ENCODE measurements at places on chromosomes 1 and 21.
A peak's percentile ranks its signal among the peaks of the same experiment; 100 is the strongest.

DNA sequence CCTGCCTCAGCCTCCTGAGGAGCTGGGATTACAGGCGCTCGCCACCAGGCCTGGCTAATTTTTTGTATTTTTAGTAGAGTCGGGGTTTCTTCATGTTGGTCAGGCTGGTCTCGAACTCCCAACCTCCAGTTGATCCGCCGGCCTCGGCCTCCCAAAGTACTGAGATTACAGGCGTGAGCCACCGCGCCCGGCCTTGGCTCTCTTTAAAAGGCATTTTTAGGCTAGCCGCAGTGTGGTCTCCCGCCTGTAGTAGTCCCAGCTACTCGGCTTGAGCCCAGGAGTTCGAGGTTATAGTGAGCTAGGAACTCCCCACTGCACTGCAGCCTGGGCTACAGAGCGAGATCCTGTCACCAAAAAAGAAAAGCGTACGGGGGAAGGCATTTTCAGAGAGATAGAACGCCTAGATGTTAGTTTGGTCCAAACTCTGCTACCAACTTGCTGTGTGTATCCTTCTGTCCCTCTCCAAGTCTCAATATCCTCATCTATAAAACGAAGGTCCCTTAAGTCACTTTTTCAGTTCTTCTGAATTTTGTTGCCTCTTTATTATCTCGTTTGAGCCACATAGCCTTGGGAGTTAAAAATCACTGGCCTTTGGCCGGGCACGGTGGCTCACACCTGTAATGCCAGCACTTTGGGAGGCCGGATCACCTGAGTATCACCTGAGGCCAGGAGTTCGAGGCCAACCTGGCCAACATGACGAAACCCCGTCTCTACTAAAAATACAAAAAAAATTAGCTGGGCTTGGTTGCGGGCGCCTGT is 734 bp downstream of the MED18 start:
- peak; percentile 47 for DNase-seq

DNA sequence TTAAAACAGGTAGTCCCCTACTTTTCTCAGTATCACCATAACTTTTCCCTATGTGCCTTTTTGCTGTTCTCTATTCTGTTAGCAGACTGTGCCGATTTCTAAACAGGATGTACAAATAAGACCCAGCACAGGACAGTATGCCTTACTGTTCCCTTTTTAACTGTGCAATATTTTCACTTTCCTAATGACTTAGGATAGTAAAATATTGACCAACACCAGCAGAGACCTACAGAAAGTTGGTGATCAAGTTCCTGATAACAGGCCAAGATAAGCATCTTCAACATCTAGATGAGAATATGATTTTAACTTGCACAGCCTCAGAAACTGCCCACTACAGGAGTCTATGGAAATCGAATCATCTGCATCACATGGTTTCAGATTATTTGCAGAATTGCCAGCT is 42.0 kb downstream of the ADSS2 start:
- DNase-seq, result no peak

DNA sequence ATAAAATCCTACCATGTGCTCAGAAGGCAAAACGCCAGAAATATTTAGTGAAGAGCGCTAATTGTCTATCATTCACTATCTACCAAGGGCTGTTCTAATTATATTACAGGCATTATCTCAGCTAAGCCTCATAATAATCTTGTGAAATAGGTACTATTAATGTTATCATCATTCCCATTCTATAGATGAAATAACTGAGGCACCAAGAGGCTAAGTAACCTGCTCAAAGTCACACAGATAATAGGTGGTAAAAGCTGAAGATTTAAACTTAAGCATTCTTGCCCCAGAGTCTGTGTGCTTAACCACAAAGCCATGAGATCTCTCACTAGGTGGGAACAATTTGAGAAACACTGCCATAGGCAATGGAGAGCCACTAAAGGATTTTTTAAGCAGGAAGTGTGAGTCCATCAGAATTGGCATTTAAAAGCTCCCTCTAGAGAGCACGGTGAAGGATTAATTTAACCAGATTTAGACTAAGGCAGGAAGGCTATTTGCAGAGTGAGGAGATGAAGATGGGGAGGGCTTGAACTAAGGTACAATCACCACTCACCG is 1.7 kb upstream of the SMAP2 start:
- DNase-seq, result no peak

DNA sequence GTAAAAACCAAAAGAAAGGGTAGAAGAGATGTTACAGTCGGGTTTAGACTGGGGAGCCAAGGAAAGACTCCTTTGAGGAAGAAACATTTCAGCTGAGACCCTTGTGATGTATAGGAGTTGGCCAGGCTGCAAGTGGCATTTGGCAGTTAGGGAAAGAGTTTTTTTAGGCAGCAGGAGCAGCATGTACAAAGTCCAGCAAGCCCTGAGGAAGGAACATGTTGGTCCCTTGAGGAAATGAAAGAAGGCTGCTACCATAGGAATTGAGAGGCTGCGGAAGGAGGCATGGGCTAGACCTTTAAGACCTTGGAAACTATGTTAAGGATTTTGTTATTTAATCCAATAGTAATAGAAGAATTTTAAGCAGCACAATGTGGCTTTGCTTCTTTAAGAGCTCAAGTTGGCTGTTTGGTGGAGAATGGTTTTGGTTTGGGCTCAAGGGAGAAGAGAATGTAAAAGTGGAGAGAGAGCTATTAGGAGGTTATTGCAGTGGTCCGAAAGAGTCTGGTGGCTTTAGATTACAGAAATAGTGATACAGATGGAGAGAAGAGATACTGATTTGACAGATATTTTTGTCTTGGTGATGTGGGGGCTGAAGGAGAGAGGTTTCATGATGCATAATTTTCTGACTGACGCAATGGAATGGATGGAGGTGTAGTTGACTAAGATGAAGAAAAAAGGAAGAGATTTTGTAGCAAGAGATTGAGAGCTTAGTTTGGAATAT is 26.6 kb downstream of the SMAP2 start:
- no peak for DNase-seq

DNA sequence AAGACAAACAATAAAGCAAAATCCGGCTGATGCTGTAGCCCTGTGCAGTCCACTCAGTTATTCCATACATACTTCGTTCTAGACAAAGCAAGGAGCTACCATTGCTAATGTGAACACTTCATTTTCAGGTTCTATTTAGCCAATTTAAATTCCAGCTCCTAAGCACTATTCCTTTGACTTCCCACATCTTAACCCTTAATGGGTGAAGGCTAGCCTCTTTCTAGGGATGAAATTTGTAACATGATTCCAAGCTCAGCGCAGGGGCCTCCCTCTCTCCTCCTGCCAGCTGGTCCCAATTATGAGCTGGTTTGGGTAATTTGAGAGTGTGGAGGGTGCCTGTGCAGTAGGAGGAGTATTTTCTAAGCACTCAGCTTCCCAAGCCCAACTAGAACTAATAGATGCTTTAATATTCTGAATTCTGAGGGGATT is 53.9 kb upstream of the PTGFRN start:
- DNase-seq, result no peak

DNA sequence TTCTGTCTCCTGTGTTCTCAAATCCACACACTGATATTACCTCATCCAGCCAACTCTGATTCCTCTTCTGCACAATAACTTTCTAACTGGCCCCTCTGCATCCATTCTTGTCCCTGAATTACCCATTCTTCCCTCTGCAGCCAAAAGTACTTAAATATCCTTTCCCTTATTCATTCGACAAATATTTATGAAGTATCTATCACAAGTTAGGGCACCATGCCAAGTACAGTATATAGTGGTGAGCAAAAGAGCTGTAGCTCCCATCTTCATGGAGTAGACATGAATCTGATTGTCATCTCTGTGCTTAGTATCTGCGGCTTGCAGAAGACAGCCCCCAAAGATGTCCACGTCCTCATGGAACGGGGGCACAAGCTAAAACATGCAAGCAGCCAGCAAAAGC is 316.8 kb downstream of the SETD4 start:
- DNase-seq, result no peak

DNA sequence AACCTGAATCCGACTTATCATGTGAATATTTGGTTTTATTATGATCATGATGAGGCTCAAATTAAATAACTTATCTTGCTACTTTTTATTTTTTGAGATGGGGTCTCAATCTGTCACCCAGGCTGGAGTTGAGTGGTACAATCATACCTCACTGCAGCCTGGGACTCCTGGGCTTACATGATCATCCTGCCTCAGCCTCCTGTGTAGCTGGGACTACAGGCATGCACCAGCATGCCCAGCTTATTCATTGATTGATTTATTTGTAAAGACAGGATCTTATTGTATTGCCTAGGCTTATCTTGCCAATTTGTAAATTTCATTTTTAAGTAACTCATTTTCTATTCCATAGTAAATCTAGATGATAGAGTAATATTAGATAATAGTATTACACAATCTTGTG is 84.3 kb downstream of the COL11A1 start:
- no peak for DNase-seq

DNA sequence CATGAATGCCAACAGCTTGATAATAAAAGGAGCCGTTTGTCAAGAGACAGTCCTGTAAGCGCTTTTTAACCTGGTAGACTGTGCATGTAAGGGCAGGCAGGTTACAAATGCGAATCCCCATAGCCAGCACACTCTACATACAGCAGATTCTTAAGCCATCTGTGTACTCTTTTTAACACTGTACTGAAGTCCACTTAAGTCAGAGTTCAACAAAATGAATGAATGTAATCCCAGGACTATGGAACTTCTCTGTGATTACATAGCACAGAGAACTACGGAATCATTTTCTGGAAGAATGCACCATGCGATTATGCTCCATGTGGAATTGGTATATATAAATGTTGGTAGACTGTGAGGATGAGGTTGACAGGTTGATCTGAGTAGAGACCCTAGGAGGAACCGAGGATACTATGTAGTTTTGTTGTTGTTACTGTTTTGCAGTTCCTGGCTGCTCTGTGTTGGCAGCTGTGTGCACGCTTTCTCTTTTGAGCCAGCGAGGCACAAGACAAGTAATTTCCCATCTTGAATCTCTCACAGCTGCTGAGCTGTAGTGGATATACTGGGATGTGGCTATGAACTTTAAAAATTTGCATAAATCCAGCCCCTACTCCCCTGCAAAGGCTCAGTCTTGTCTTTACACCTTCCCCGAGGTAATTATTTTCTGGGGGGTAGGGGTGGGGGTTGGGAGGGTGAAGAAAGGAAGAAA is 21.9 kb downstream of the LRRC8D start:
- no peak for DNase-seq

- no peak for DNase-seq
These were observed 45.7 kb upstream of the COX20 start for GRCh38 chr1:244789731-244790130.

GRCh38 chr1:225004396-225004795 is 74.9 kb downstream of the DNAH14 start:
- no peak for DNase-seq

DNA sequence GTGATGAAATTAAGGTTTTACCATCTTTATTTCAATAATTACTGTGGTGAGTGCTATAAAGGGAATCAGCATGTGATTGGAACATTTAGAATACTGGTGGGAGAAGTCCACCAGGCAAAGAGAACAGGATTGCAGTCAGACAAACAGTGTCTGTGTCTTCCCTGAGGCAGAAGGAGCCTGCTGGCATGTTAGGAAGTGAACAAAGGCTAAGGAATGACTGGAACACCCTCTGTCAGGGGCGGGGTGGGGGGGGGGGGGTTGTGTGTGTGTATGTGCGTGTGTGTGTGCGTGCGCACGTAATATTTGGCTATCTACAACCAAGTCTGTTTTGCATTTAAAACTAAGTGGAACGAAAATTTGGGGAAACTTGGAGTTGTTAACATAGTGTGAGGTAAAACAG is 30.2 kb downstream of the SRRM1 start:
- no peak for DNase-seq

DNA sequence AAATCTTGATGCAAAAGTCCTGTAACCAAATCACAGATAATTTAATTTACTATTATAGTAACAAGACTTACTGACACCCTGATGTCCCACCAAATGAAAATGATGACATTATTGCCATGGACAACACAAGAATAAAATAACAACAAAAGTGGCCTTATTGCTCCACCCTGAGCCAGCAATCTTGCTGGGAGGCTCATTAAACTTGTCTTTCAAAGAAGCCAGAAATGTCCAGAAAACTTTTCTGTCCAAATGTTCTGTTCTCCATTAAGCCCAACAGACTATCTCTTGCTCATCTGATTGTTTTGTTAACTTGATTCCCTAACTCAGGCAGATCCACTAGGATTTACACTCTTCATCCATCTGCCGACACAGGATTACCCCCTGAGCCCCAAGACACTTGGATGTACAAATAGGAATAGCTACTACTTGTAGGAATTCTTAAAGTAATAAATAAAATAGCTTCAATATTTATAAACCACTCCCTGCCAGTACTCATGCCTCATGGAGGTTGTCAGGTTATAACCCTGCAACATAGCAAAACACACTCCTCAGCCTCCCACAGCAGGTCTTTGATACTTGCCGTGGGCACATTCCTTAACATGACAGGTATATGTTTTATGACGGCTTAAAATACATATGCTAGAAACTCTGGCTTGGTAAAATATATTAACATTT is 84.9 kb downstream of the PTPN14 start:
- DNase-seq, result no peak

DNA sequence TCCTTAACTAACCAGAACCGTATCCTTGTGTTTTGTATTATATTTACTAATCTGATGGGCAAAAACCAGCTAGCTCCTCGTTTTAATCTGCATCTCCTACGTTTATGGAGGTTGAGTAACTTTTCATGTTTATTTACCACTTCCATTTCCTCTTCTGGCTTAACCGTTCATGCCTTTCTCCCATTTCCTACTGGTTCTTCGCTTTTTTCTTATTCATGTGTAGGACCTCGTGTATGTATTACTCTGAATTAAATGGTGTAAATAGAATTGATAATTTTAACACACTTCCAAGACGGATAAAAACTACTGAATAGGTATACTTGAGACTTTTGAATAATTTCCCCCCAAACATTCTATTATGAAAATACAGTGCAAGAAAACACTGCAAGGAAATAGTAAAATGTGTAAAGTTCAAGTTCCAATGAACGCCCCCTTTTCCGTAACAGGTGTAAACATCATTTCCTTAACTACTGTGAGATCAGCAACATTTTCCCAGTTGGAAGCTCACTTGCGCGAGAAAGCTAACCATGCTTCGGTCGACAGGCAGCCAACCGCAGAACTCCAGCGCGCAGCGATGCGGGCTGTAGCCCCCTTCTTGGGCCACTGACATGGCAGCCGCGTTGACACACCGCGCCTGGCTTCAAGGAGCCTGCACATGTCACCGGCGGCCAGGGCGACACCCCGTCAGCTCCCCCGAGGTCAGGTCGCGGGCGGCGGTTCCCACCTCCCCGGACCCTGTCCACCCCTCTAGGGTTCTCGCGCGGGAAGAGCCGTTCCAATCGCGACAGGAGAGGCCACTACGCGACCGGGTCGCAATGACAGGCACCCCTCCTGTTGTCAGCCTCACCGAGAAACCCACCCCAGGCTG is 816 bp downstream of the EDEM3 start:
- DNase-seq, result peak; percentile 56

- DNase-seq, result no peak
These were observed 16.8 kb downstream of the LAMC1 start for GRCh38 chr1:183039985-183040447.

GRCh38 chr1:233082778-233083550 is 132.6 kb downstream of the NTPCR start:
- no peak for DNase-seq

- no peak for DNase-seq
These were observed 81.8 kb downstream of the NOTCH2 start for GRCh38 chr1:119987686-119988085.
